Bone marrow (tissue), 2 donors: ENCODE measurements at places on chromosomes 1 and 21.

DNA sequence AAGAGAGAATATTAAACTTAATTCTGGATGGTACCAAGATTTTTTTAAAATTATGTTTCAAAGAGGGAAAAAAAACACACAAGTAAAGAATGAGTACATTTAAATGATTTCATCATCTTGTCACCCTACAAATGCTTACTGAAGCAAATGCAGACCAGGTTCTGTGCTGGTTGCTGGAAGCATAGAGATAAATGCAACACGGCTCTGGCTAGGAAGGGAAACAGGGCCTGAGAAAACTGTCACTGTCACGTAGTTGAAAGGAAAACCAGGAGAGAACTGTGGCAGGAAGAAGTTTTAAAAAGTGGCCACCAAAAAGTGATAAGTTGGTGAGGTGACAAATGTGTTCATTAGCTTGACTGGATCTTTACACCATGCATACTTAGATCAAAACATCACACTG is 336.9 kb upstream of the NFIA start:
- no peak for DNase-seq

DNA sequence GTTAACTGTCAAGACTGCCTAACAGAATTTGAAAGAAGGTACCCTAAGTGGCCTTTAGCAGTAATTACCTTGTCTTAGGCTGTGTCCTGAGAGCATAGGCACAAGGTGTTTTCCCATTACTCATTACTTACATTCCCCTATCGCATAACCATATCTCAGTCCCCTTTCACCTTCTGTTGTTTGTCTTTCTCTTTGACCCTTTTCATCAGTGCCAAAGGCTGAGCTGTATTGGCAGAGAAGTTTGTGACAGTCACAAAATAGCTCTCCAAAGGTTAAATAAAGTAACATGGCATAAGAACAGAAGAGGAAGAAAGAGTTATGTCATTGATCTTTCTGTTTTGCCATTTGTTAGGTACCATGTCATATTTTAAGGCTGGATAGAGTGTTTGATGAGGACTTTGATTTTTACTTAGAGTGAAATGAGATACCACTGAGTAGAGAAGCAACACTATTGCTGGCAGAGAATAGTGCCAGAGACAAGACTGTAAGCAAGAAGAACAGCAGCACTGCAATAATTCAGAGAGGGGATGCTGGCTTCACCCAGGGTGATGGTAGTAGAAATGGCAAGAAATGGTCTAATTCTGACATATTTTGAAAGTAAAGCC is 497.8 kb downstream of the TTLL7 start:
- DNase-seq: no peak

DNA sequence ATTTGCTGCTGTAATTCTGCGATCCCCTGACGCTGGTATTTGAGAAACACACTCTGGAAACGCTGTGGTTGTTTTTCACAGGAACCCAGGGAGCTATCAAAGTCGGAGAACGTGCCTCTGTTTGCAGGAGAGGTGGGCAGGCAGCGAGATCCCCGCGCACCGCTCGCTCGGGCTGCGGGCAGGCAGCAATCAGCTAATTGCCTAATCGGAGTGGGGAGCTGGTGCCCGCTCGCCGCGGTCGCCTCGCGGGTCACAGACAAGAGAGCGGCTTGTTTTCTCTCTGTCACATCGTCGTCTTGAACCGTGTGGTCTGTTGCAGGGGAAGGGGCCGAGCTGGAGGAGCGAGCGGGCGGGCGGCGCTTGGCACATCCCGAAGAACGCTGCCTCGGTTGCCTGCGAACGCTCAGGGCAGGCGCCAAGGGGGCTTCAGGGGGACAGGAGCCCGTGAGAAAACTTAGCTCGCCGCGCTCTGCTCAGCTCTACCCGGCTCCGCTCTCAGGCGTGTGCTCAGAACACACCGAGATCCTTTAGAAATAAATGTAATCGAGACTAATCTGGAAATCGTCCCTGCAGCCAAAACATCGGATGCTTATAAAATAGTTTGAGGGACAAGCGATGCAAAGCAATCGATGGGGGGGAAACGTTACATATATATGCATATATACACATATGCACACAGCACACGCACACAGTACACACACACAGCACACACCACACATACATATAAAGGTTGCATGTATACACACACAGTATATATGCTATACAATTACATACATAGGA is 93.6 kb upstream of the SMYD2 start:
- DNase-seq: no peak

DNA sequence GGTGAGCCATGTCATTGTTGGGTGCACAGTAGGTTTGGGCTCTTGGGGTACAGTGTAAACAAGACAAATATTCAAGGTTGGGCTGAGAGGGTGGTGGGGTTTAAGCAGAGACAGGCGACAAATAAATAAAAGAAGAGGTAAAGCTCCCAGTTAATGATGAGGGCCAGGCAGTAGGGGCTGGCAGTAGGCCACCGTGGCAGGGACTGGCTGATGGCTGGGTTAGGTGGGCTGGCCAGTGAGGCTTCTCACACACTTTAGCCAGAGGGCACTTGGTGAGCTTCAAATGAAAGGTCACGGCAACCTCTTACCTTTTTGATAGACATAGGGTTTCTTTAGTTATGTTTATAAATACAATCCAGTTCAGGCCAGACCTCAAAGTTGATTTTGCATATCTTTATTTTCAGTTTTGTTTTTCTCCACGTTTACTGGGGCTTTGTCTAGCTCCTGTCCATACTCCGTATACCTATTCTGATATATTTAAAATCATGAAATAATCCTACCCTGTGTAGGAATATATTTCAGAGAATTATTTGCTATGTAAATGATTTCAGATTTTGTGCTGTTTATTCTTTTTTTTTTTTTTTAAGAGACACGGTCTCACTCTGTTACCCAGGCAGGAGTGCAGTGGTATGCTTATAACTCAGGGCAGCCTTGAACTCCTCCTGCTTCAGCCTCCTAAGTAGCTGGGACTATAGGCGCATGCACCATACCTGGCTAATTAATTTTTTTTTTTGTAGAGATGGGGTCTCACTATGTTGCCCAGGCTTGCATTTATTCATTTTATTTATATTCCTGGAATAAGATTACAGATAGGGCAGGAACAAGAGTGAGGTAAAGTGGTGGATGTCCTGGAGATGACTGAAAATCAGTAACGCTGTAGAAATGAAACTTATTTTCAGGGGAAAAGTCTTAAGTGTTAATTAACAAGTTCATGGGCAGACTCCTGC is 122.7 kb downstream of the RYR2 start:
- no peak for DNase-seq

- no peak for DNase-seq
Measured at GRCh38 chr1:247056071-247056470, 22.5 kb downstream of the ZNF670 start.

DNA sequence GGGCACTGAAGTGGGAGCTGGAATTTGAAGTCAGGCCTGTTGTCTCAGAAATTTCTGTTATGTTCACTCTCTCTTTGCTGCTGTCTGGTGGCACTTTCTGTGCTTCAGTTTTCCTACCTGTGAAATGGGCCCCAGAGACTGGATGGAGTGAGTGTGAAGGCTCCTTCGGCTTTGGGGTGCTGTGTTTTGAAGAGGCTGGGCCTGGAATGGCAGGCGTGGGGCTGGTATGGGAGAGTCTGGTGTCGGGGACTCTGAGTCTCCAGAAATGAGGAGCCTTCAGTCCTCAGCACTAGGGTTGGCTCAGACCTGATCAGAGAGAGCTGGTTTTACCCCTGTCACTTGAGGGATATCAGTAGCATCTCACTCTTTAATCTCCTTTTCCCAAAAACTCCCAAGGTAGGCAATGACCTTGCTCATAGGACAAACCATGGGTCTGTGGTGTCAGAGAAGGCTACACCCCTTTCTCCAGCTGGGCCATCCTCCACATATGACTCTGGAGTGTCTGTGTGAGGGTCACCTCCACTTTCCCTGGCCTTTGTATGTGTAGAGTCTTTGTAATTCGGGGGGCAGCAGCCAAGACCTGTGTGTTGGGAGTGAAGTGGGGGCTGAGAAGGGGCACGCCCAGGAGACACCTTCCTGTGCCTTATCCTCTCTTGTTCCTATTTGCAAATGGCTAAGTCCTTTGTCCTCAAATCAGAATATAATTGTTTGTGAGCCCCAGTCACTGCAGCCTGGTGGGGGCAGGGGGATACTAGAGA is 279.9 kb downstream of the PTPRU start:
- no peak for DNase-seq

GRCh38 chr1:114490274-114490693 is 20.7 kb downstream of the TRIM33 start:
- DNase-seq: no peak

GRCh38 chr21:25487046-25487594 is 120.2 kb downstream of the MRPL39 start:
- DNase-seq: peak; percentile 70

- DNase-seq: no peak
Measured at GRCh38 chr1:204602111-204602579, 83.4 kb downstream of the LRRN2 start.

GRCh38 chr1:36142121-36142520 is 7.2 kb downstream of the TRAPPC3 start:
- no peak for DNase-seq

DNA sequence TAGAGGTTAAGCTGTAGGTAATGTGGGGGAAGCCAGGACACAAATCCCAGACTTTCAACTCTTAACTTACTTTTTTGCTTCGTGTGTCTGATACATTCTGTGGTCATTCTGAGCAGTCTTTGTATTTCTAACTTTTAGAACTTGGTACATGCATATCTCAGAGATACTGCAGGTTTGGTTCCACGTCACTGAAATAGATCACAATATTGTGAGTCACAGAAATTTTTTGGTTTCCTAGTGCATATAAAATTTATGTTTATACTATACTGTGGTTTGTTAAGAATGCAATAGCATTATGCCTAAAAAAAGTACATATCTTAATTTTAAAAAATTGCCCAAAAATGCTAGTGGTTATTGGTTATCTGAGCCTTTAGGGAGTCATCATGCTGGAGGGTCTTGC is 3.2 kb downstream of the URB2 start:
- DNase-seq: no peak

DNA sequence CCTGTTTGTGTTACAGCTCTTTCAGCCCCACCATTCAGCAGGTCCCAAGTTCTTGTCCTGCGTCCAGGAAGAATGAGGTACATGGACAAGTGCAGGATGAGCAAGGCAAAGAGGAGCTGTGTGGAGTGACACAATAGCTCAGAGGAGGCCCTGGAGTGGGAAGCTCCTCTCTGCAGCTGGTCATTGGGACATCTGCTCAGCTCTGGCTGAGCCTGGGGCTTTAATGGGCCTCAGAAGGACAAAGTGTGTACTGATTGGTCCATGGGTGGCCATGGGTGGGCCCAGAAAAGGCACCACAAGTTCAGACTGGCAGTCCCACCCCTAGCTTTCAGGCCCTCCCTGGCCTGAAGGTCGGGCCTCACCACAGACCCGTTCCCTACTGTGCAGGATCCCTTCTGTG is 14.7 kb upstream of the HYI start:
- no peak for DNase-seq

DNA sequence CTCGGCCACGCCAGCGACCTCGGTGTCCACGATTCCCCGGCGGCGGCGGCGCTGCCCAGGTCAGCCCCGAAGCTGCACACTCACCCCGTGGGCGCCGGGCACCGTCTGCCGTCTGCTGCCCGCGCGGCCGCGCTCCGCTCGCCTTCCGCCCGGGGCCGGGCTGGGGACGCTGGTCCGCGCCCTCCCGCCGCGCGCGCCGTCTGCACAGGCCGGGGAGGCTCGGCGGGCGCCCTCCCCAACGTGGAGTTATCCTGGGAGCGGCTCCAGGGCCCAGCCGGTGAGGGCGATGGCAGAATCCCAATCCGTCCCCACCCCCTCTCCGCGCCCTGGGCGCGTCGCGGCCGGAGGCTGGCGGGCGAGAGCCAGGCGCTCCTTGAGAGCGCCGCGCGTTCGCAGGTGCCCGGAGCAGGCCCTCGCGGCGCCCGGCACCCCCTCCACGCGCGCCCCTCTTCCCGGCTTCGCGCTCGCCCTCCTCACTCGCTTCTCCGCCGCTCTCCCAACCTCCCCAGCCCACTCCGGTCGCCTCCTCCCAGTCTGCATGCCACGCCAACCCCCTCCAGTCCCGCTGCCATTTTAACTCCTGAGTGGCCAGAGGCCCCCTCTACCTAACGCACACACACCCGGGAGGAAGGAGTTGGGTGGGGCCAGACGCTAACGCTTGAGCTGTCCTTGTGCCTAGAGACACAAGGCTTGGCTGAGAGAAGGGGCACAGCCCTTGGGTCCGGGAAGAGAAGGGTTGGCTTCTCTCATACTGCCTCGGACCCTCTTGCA is at the start of gene LRRN2:
LRRN2 (minus strand) TSS at position 503 of the 771 bp plus-strand sequence. CDS start 65,746 bp downstream, outside the sequence.
- DNase-seq: no peak

- DNase-seq: no peak
Measured at GRCh38 chr1:29236712-29237128, 398 bp downstream of the PTPRU start.

GRCh38 chr1:47951026-47951425 is 46.2 kb downstream of the TRABD2B start:
- no peak for DNase-seq

DNA sequence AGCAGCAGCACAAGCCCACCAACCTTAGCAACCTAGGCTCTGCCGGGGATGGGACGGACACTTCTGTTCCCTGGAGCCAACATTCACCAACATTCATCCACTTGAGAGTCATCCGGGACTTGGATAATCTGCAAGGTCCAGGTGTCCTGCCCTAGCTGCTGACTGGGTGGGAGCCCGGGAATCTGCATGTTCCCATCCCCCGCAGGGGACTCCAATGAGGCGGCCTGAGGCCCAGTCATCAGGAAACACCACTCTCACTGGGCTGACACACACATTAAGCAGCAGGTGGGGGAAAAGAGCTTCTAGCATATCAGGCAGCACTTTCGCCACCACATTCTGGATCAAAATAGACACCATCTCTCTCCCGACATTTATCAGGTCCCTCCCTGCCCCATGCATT is 38.4 kb upstream of the CCSAP start:
- DNase-seq: no peak

GRCh38 chr21:32189688-32190483 is 89.0 kb downstream of the MIS18A start:
- DNase-seq: no peak

DNA sequence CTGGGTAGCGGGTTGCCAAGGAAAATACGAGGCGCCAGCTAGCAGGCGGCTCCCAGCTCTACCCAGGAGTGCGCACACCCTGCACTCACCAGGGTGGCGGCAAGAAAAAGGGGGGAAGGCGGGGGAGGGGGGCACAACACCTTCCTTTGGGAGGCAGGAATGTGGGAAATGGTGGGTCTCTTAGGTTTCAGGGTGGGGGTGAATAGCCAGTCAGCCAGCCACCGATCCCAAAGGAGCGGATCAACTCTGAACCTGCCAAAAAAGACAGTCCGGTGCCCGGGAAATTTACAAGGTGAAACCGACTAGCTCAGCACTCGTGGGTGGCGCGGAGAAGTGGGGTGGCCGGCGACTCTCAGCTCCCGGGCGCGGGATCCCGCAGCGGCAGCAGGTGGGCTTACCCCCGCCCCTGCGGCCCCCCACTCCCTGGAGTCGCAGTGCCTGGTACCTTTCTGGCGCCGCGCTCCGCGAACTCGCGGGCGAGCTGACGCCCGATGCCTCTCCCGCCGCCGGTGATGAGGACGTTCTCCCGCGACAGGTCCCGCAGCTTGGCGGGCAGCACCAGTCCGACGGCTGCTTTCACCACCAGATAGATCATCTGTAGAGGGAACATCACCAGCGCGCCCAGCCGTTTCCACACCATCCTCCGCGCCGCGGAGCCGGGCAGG is 1.2 kb downstream of the DHRS3 start:
- DNase-seq: no peak

- DNase-seq: no peak
Measured at GRCh38 chr1:87796471-87796901, 467.8 kb downstream of the LMO4 start.
